ENCODE measurements at places on chromosomes 1 and 21.

DNA sequence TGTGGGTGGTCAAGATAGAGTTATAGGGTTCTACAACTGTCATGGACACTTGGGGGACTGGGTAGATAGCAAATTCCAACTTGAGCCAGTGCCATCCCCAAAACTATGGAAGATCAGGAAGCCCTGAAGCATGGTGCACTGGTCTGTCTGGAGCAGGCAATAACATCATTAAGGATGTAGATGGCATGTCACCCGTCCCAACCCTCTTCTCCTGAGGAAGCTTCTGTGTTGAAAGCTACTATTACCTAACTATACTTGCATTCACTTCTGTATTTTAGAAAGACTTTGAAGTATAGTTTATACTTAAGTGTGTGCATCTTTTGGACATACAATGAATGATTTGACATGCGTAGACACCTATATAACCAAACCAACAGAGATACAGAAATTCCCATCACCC is 32.9 kb downstream of the RABIF start:
- DNase-seq: no peak

GRCh38 chr1:203124546-203125317 is 2.8 kb upstream of the ADORA1 start:
- no peak for DNase-seq

DNA sequence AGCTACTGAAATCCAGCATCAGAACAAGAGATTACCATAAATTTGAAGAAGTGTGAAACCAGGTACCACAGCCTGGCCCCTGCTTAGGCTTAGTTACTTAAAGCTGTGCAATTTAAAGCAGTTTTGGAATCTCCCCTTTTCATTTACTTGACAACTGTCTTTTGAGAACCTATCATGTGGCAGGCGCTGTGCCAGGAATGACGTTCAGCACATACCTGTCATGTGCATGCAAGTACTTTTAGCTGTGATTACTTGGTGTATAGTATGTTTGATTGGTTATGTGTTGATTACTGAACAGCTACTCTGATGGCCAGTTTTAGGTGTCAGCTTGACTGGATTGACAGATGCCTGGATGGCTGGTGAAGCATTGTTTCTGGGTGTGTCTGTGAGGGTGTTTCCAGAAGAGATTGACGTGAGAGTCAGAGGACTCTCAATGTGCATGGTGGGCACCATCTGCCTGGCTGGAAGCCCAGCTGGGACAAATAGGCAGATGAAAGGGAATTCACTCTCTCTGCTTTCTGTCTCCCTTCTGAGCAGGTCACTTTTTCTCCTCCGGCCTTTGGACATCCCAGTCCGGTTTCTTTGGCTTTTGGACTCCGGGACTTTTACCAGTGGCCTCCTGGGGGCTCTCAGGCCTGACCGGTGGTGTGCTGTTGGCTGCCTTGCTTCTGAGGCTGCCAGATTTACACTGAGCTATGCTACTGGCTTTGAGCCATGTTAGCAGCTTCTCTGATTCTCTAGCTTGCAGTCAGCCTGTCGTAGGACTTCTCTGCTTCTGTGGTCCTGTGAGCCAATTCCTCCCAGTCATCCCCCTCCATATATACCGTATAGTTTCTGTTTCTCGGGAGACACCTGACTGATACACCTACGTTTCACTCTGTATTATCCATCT is 178.0 kb downstream of the RYR2 start:
- no peak for DNase-seq

DNA sequence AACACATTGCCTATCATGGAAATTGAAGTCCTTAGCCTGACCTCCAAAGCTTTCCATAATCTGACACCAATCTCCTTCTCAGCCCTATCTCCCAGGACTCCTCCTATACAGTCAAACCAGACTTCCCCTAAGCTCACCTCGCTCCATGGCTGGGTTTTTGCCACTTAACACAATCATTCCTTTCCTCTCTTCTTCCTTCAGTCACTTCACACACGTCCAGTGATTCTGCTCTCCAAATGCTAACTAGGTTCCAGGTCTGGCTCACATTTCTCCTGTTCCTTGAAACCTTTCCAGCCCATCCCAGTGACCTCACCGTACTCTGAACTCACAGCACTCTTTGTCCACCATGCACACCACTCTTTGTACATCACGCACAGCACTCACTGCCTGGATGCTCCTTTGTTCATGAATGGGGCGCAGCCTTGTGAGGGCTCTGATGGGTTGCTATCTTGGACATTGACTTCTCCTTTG is 98.4 kb downstream of the GLUL start:
- DNase-seq: no peak

GRCh38 chr1:225418598-225418997 is 9.2 kb downstream of the LBR start:
- DNase-seq: no peak

DNA sequence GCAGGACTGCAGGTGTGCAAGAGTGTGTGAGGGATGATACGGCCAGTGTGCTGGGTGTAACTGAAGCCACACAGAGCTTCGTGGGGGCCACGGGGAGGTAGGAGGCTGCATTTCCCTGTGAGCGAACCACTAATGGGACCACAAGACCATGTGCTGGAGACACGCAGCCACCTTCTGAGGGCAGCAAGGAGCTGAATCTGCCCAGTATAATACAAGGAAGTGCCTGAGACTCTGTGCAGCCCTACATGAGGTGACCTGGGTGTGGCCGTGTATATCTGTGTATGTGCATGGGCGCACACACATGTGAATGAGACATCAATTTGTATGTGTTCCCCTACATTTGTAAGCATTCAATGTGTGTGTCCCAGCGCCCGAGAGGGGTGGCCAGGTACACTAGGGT is 50.8 kb downstream of the CHD5 start:
- no peak for DNase-seq

GRCh38 chr21:45617021-45617921 is 26.3 kb upstream of the PCBP3 start:
- DNase-seq: no peak

DNA sequence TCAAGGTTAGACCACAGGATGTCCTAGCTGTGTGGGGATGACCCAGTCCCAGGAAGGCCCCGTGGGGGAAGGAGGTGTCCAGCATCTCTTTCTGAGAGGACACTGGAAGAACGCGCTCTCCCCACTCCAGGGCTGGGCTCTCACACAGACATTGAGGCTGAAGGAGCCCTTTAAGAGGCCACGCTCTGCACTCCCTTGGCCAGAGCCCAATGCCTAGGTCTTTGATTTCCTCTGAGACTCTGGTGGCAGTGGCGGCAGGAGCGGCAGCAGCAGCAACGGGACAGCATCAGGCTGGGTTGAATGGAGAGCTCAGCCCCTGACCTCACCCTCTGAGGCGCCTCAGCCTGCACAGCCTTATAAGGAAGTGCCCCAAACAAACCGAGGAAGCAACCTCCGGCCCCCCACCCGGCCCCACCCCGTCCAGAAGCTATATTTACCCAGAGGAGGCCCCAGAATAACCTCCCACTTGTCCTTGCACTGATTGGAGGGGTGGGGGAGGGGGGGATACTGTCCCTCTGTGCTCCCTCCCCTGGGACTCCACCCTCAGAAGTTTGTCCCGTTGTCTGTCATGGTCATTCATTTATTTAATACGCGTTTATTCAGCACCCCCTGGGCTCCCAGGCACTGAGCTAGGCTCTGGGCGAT is 12.3 kb downstream of the NES start:
- DNase-seq: no peak

GRCh38 chr21:45825219-45825618 is 156.4 kb upstream of the COL6A1 start:
- no peak for DNase-seq

DNA sequence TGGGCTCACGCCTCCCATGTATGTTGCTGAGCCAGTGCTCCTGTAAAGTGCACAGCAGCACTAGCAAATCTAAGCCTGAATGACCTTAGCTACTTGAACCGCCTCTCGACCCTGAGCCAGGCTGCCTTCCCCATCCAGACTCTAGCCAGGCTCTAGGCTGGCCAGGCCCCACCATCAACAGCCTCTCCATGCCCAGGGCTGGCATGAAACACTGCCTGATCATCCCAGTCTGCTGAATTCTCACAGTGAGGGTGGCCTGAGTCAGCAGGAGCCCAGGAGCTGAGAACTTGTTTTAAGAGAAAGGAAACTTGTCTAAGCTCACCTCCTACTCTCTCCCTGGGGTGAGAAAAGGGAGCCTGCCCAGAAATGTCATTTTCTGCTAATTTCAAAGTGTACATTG is 733.3 kb downstream of the PTPRU start:
- no peak for DNase-seq

GRCh38 chr21:36973986-36974850 is 7.7 kb upstream of the HLCS start:
- DNase-seq: no peak

DNA sequence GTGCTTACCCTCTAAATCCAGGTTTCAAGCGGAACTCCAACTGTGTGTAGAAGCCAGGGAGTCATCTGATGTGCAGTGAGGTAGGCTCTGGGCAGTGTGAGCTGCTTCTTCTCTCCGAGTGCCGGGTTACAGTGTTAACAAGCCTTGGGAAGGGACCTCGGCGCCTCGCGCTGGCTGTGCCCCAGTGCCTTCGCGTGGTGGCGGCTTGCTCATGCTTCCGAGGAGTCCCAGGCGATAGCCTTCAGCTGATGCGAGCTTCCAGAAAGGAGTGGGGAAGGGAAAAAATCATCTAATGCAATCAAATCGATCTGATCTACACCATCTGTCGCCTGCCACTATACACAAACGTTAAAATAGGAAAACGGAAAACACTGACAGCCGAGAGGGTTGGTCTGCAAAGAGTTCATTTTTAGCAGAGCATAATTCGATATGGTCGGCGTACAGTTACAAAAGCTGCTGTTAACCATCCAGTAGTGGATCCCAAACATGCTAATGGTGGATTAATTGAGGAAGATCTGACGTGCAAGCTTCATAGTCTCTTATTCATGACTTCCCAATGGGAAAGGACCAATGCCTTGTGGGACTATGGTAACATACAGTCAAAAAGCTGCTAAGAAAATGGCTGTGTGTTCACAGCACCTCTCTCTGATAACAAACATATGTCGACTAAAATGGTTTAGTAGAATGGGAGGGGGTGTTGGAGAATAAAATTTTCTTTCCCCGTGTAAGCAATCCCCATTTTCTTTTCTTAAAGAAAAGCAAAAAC is 128.7 kb upstream of the DPYD start:
- no peak for DNase-seq

GRCh38 chr1:54987919-54988705 is 7.7 kb downstream of the TMEM61 start:
- DNase-seq: no peak

DNA sequence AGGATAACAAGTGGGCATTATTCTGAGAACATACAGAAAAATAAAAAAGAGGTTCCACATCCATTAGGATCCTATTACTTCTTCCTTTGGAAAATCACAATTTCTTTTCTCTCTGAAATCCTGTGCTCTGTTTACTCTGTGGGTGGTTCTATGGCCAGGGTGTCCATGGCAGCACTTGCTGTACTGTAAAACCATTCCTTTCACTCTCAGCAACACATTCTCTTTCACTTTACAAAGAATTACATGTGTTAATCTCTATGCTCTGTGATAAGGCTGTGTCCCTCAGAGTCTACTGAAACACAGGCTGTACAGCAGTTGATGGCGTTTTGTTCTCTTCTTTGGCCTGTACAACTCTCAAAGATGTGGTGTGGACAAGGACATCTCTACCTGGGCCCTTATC is 524.1 kb downstream of the PTBP2 start:
- DNase-seq: no peak

DNA sequence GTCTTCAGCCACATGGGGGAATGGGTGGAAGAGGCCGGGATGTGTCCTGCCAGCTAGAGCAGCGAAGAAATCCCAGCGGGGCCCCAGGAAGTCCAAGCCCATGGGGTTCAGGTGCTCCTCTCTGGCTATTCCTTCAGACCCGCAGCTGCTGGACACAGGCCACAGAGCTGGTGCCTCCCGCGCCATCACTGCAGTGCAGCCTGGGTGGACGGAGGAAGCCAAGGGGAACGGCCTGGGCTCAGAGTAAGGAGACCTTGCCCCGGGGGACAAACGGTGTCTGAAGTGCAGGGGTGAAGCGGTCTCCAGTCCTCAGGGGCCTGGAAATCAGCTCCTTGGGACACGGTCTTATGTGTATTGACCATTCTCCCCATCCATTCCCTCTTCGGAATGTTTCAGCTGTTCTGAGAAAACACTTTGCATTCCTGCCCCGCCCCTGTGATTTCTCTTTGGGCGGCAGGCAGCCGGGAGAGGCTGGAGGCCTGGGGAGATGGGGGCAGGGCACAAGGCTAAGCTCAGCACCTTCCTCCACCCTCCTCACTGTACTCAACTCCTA is 18.4 kb downstream of the MTHFR start:
- no peak for DNase-seq

DNA sequence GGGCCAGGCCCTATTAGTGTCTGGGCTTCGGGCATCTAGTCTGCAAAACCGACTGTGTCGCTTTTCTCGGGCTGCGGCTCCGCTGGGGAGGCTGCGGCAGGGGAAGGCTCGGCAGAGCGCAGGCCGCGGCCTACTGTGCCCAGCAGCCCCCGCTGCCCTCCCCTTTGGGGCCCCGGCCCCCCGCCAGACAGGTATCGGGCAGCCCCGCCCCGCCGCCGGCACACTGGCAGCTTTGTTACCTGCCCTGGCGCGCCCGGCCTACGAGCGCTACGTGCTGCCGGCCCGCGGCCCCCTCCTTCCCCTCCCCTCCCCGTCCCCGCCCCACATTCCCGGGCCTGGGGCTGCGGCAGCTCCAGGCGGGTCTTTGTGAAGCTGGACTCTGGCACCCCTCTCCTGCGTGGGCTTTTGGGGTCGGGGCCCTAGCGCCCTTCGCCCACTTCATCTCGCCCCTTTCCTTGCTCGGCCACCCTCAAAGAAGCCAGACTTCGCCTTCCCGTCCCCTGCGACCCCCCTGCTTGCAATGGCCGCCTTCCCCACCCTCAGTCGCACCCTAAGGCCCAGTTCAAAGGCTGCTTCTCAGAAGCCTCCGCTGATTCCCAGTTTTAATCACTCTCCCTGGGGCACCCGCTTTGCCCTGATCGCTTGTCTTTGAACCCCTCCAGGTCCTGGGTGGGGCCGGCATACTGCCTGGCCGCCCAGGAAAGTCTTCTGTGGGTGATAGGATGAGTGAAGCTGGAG is 48.9 kb upstream of the SLC2A1 start:
- no peak for DNase-seq

- DNase-seq: no peak
Measured at GRCh38 chr1:230265200-230266115, 160.7 kb downstream of the PGBD5 start.

- no peak for DNase-seq
Measured at GRCh38 chr1:182662956-182663355, 21.4 kb downstream of the RGS8 start.

DNA sequence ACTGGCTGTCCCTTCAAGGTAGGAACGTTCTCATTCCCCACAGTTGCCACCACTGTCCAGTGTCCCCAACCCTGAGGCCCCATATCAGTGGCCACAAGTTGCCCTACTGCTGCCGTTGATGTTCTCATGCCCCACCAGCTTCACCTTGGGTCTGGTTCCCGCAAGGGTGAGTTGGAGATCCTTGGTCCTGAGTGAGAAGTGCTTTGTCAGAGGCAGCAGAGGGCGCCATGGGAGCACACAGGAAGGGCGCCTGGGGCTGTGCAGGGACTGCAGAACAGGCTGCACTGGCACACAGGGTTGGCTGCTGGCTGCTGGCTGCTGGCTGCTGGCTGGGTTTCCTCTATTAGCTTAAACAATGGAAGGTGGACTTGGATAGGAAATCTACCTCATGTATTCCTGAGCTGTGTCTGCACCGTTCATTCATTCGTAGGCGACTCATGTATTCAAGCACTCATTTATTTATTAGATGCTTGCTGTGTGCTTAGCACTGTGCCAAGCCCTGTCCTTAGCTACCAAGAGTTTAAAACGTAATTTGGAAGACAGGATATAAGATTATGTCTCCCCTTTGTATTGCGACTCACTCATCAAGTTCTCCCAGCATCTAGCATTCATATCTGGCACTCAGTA is 2.1 kb upstream of the S100A9 start:
- peak; percentile 38 for DNase-seq

All from NCI-H2029 treated with DMSO at 0.1 percent for 48 hours (cell line).